ENCODE measurements at places on chromosomes 3 and 15.

DNA sequence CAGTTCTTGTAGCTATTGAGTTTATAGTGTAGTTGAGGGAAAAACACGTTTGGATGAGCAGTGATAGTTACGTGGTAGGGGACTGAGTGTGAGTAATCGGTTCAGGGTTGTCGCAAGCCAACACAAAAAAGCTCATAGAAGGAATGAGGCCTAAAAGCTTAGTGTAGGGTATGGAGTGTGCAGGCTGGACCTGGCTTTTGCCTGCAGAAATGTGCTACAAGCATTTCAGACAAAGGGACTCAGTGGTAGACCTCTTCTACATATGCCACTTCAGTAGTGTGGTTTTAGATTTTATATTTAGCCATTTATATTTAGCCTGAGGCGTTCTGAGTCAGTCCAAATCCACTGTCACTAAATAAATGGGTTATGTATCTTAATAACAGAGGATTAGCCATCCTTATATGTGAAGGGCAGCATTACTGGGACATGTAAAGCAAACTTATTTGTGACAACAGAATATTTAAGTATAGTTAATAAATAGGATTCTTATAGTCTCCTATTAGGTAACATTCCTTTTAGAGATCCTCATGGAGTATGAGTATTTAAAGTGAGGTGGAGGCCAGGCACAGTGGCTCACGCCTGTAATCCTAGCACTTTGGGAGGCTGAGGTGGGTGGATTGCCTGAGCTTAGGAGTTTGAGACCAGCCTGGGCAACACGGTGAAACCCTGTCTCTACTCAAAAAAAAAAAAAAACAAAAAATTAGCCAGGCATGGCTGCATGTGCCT is 21.8 kb downstream of the ATP2C1 start:
- no peaks in the 10 kb centered on the region for H3K4me1 ChIP-seq
- no peak for DNase-seq
- H3K4me3 ChIP-seq: no peak overlapping the region
- no peaks in the 10 kb centered on the region for H3K27me3 ChIP-seq

DNA sequence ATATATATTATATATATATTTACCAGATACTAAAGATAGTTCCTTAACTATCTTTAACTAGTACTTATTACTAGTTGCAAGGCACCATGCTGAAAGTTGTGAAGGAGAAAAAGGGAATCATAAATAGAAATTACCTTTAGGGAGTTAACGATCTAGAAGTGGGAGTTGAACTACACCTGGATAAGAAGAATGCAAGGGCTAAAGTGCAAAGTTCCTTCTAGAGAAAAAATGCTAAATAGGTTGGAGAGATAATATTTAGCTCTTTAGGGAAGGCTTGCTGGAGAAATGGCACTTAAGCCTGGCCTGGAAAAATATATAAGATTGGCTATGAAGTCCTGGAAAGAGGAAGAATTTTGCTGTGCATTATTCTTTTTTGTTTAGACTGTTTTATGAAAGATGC is 130.6 kb upstream of the IGSF10 start:
- no peaks in the 10 kb centered on the region for H3K27me3 ChIP-seq
- H3K4me3 ChIP-seq: no peak overlapping the region

GRCh38 chr15:64836023-64836536 is 5.6 kb upstream of the PLEKHO2 start:
- peak overlapping the region; percentile 71 for H3K27ac ChIP-seq
- no peak for DNase-seq
- no peak overlapping the region for H3K4me3 ChIP-seq
- no peaks in the 10 kb centered on the region for H3K36me3 ChIP-seq

GRCh38 chr3:59737241-59737640 is 687.4 kb upstream of the CFAP20DC start:
- no peak overlapping the region for H3K27ac ChIP-seq
- H3K4me3 ChIP-seq: no peak overlapping the region
- no peak for DNase-seq
- H3K27me3 ChIP-seq: no peaks in the 10 kb centered on the region

- no peaks in the 10 kb centered on the region for H3K4me1 ChIP-seq
- peaks cover 17% of the 10 kb centered on the region for H3K36me3 ChIP-seq
- no peaks in the 10 kb centered on the region for H3K27me3 ChIP-seq
- no peak overlapping the region for H3K4me3 ChIP-seq
- H3K27ac ChIP-seq: no peak overlapping the region
- DNase-seq: no peak
Observed at GRCh38 chr3:122395582-122395981, 11.6 kb downstream of the FAM162A start.

DNA sequence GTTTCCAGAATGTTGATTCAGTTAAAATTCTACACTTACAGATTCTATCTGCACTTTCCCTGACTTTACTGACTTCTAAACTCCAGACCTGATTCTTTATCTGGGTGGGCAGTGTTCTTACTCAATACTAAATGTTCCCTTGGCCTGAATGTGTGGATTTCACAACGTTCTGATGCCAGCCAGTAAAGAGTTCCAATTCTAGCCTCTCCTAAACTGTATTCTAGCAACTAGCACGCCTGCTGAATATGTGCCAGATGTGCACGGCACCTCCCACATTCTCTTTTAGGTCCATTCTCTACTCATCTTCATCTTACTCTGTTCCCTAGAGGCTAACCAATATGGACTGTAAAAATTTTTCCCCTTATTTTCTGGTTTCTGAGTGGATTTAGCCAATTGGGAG is 479.5 kb upstream of the AGTR1 start:
- H3K4me1 ChIP-seq: no peaks in the 10 kb centered on the region
- no peak for DNase-seq
- no peak overlapping the region for H3K27ac ChIP-seq
- no peaks in the 10 kb centered on the region for H3K36me3 ChIP-seq
- no peak overlapping the region for H3K4me3 ChIP-seq

GRCh38 chr15:47787875-47788274 is 70.6 kb downstream of the SEMA6D start:
- H3K27me3 ChIP-seq: no peaks in the 10 kb centered on the region
- no peak overlapping the region for H3K27ac ChIP-seq
- H3K36me3 ChIP-seq: no peaks in the 10 kb centered on the region
- no peak for DNase-seq

GRCh38 chr3:155938409-155938808 is 68.0 kb downstream of the GMPS start:
- no peak for DNase-seq
- no peaks in the 10 kb centered on the region for H3K27me3 ChIP-seq
- no peak overlapping the region for H3K27ac ChIP-seq
- H3K4me3 ChIP-seq: no peak overlapping the region

DNA sequence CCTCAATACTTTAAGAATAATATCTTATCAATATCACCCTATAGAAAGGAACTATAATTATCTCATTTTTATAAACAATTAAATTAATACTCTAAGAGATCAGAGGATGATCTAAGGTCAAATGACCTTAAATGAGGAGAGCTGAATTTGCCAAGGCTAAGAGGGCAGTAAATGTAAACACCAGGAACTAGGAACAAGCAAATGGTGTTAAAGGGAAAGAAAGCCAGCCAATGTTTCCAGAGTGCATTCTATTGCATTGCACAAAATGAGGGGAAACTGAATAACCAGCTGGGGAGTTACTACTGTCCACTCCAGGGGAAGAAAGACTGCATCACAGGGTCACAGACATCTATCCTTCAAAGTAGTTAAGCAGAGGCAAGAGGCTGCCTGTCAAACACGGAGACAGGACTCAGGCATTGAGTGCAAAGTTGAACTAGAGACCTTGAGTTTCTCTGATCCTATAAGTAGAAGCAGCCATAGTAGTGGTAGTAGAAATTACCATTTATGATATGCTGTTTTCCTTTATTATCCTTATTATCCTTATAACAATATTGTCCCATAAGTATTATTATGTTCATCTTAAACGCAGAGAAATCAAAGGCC is 466.4 kb downstream of the MAGI1 start:
- H3K4me1 ChIP-seq: no peaks in the 10 kb centered on the region
- no peaks in the 10 kb centered on the region for H3K36me3 ChIP-seq
- H3K4me3 ChIP-seq: no peak overlapping the region

DNA sequence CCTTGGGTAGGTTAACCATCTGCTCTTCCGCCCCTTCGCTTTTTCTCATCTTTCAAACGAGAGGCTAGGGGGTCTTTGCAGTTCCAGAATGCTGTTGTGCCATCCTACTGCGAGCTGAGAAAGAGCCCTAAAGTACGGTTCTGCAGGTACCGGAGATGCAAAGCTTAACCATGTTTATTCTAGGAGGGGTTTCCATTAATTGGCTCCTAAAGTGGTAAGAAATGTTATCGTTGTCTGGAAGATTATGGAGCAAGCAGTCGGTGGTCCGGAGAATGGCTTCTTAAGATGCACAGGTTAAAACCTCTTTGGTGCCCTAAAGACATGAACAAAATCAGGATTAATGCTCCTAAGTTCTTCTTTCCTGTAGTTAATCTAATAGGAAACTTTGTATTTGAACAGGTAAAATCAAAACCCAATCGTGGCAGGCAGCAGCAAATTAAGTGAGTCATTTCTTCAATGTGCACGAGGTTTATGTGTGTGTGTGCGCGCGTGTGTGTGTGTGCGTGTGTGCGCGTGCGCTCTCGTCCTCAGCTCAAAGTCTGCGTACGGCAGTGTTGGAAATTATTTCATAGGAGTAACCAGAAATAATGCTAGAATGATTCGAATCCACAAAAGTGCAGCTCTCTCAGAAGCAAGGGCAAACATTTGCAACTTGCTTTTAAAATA is 772 bp downstream of the FAM81A start:
- no peak overlapping the region for H3K27ac ChIP-seq
- DNase-seq: no peak
- no peaks in the 10 kb centered on the region for H3K36me3 ChIP-seq
- peak overlapping the region; percentile 51 for H3K4me3 ChIP-seq
- H3K4me1 ChIP-seq: peaks cover 12% of the 10 kb centered on the region

DNA sequence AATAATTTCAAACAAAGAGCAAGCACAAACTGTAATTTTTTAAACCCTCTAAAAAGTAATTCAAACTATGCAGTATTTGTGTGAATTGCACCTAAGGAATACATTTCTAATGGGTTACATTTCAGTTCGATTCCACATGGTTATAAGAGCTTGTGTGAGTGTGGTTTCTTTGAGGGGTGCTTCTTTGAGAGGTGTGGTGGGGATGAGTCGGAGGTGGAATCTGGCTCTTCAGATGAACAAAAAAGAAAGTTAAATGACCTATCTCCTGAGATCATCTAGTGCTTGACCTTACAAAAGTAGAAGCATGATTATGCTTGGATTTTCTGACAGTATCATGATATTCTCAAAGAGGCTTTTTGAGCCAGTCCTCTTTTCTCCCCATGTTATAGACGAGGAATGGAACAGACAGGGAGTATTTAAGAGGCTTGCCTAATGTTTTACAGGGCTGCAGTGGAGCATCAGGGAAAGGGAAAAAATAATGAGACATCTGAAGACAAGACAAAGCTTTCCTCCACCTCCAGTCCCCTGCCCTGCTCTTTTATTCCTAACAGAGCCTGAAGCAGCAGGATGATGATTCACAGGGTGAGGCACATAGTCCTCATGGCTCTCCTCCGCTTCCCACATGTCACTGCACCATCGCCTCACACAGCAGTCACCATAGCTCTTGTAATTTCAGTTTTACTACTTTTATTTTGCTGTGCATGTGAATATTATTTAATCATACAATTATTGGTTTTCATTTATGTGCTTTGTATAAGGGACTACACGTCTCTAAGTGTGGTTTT is 82.0 kb downstream of the LYSMD4 start:
- peaks cover 37% of the 10 kb centered on the region for H3K36me3 ChIP-seq
- no peak overlapping the region for H3K4me3 ChIP-seq
- no peaks in the 10 kb centered on the region for H3K27me3 ChIP-seq
- H3K27ac ChIP-seq: no peak overlapping the region
- H3K4me1 ChIP-seq: no peaks in the 10 kb centered on the region

All from DND-41 (cell line).